Type B pancreatic cell (in vitro differentiated cells): ENCODE measurements at places on chromosomes 3 and 15. TPM values are rescaled to one million over a fixed set of nuclear protein-coding genes. Genes with fewer than 3 reads are reported as not detected.
A peak's percentile ranks its signal among the peaks of the same experiment; 100 is the strongest.

DNA sequence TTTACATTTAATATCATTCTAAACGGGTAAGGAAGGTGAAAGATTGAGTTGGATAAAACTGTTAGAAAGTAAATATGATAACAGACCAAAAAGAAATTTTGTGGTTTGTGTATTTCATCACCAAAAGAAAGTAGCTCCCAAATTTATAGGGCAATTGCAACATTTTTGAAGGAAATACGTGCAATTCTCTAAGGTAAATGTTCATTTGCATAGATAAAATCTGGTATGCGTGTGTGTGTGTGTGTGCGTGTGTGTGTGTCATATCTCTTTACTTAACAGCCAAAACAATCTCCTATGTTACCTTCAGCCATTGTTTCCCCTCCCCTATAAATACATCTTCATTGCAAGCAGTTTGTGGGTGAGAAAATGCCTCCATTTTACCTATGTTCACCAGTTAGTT, 208.4 kb downstream of the TNIK start:
- H3K4me1 ChIP-seq, result peaks cover 11% of the 10 kb centered on the region
- no peak overlapping the region for H3K4me3 ChIP-seq
- no peak overlapping the region for H3K27ac ChIP-seq
- DNase-seq, result no peak
- peaks cover 30% of the 10 kb centered on the region for H3K27me3 ChIP-seq

The SIDT1 gene
- 0.83 and 0.97 TPM in 2 replicates for total RNA-seq

DNA sequence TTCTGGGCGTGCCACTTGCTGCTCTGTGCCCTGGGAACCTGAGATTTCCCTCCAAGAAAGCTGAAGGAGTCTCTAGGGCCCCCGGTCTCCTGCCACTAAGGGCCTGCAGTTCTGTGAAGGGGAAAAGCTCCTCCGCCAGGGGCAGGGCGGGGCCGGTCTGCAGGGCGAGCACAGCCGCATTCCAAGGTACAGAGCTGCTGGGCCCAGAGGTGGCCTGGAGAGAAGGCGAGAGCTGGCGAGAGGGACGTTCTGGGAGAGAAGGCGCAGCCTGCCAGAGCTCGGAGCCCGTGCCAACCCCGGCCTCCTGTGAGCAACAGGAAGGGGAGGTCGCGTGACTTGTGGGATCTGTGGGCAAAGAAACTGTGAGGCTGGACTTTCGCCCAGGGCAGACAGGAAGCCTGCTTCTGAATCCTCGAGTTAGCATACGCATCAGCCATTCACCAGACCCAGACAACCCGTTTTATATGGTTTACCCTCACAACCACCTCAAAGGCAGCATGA, 500.4 kb downstream of the SHQ1 start:
- no peaks in the 10 kb centered on the region for H3K36me3 ChIP-seq
- peak overlapping the region; percentile 15 for H3K4me3 ChIP-seq
- peak overlapping the region; percentile 35 for H3K27ac ChIP-seq
- no peak for DNase-seq
- no peaks in the 10 kb centered on the region for H3K27me3 ChIP-seq
- H3K4me1 ChIP-seq, result peaks cover 38% of the 10 kb centered on the region

- H3K36me3 ChIP-seq, result no peaks in the 10 kb centered on the region
- H3K4me1 ChIP-seq, result peaks cover 26% of the 10 kb centered on the region
- peak overlapping the region; percentile 91 for H3K27ac ChIP-seq
- H3K27me3 ChIP-seq, result no peaks in the 10 kb centered on the region
- no peak for DNase-seq
These were observed 24.5 kb downstream of the NANOGP8 start for GRCh38 chr15:35060591-35060990.

- DNase-seq, result no peak
- H3K27ac ChIP-seq, result no peak overlapping the region
- H3K4me1 ChIP-seq, result peaks cover 22% of the 10 kb centered on the region
- H3K36me3 ChIP-seq, result no peaks in the 10 kb centered on the region
- peaks cover 91% of the 10 kb centered on the region for H3K27me3 ChIP-seq
- peak overlapping the region; percentile 83 for H3K4me3 ChIP-seq
These were observed 951 bp downstream of the FOXL2 start for GRCh38 chr3:138945709-138946662.

GRCh38 chr3:158105710-158106253, 438 bp downstream of the SHOX2 start:
- DNase-seq, result no peak
- peaks cover 33% of the 10 kb centered on the region for H3K4me1 ChIP-seq
- H3K4me3 ChIP-seq, result peak overlapping the region; percentile 86
- peak overlapping the region; percentile 72 for H3K27ac ChIP-seq
- no peaks in the 10 kb centered on the region for H3K36me3 ChIP-seq

- H3K27ac ChIP-seq, result no peak overlapping the region
- H3K4me3 ChIP-seq, result no peak overlapping the region
- no peak for DNase-seq
- no peaks in the 10 kb centered on the region for H3K36me3 ChIP-seq
- H3K27me3 ChIP-seq, result peaks cover 8% of the 10 kb centered on the region
- H3K4me1 ChIP-seq, result no peaks in the 10 kb centered on the region
These were observed 20.8 kb downstream of the GADL1 start for GRCh38 chr3:30873671-30874070.
